ENCODE measurements at places on chromosomes 1 and 21.

DNA sequence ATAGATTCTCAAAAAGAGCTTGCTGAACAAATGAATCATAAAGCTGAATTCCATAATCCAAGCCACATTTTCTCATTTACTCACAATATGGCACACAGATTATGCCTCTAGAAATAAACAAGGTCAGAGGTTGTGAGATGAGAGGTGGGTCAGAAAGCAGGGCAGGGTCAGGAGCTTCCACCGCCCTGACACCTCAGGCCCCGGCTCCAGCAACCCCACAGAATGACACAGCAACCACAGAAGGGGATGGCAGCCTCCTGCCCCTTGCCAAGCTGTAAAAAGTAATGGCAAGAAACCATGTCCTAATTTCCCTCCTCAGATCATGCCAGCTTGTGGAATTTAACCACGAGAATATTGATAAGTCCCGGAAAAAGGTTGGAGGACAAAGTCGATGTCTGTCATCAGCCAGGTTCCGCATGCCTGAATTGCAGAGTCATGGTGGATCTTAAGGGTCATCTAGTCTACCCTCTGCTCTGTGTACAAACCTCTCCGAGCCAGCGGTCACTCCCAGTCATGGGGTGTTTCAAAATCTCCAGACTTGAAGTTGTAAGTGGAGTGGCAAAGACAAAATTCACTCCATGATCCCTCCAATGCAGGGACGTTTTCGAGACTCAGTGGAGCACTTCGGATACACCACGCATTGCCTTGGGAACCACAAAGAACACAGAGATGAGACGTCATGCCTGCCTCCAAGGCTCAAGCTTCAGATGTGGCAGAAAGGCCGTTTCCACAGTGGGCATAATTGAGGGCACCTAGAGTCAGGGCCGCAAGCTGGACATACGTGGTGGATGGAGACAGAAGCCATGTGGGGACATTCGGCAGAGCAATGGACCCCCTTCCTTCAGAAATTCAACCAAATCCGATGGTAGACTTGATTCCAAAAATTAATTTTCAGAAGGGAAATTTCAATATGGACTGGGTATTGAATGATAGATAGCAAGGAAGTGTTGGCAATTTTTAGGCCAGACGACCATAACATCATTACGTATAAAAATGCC, 254.0 kb downstream of the TOMM20 start:
- DNase-seq = no peak

DNA sequence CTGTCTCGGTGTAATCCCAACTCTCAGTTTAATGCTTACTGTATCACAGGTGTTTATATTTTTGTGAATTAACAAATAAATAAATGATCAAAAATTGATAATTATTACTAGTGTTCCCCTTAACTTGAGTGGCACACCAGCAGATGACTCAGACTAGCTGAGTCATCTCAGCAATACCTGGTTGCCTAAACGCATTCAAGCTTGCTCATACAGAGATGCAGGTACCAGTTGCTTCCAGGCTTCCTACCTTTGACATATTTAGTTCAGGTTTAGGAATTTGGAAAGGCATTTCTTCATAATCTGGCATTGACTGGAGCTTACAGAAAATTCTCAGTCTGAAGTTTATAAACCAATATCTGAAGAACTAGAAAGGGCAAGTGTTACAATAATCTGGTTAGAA, 78.9 kb upstream of the LMO4 start:
- DNase-seq = no peak

DNA sequence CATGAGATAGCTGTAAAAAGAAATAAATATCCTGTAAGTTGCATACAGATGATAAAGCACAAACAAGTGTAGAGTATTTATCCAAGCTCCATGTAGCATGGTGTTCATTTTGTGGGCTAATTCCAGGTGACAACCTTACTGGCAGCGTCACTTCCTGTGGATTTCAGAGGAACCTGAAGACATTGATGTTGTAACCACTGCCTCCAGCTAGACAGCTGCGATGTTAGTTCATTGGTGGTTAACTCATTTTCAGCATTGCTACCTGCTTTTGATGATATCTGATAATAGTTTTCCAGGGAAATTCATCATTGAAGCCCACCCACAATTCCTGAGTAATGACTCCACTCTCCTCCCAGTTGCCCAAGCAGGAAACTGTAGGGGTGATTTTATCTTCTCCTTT, 3.0 kb downstream of the HSD3B1 start:
- DNase-seq = no peak

DNA sequence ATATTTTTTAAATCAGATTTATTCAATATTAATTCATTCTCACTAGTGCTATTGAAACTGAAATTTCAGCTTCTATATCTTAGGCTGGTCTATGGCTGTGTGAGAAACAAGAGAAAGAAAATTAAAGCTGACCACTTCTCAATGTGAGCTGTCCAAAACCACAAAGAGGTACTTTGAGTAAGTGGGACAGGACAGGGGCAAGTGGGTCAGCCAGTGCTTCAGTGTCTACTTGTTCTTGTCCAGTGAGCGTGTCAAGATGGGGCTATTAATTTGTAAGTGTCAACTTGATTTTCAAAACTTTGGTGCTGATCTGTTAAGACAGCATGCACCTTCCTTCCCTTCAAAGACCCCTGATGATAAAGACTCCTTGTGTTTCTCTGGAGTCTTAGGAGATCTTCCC, 533.9 kb downstream of the PLPP3 start:
- DNase-seq = no peak

DNA sequence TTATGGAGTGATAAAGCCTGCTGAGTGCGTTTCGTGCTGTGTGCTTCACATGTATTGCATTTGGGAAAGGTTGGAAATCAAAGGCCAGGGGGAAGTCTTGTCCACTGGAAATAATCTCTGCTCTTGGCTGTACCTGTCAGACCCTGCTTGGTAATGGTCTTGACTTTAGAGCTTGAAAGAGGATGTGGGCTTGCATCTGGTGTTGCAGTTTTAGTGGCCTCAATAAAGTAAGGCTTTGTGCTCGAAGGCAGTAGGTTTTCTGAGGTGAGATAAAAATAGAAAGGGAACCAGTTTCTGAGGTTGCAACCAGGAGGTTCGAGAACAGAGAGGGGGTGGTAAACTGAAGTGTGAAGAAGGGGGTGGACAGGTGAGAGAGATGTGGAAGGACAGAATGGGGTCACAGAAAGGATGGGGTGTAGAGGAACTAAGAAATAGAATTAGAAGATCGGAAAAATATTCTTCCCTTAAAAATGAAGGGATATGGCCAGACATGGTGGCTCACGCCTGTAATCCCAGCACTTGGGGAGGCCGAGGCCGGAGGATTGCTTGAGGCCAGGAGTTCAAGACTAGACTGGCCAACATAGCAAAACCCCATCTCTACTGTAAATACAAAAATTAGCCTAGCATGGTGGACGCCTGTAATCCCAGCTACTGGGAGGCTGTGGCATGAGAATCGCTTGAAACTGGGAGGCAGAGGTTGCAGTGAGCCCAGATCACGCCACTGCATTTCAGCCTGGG, 1.5 kb downstream of the S100PBP start:
- DNase-seq = no peak

DNA sequence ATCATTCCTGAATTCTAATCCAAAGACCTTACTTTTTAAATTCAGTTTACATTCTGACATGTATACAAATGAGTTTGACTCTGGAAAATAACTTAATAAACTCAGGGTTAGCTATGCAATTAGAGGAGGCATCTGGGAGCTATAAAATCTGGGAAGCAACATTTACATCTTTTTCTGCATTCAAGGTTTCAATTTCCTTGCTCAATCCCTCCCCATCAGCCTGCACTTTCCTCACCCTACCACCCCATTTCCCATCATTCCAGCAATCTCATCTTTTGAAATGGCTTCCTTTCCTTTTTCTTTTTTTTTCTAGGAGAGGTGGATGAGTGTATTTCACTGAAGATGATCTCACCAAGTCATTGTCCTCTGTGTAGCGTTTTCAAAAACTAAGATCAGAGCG, 65.3 kb upstream of the BEND5 start:
- DNase-seq = no peak

DNA sequence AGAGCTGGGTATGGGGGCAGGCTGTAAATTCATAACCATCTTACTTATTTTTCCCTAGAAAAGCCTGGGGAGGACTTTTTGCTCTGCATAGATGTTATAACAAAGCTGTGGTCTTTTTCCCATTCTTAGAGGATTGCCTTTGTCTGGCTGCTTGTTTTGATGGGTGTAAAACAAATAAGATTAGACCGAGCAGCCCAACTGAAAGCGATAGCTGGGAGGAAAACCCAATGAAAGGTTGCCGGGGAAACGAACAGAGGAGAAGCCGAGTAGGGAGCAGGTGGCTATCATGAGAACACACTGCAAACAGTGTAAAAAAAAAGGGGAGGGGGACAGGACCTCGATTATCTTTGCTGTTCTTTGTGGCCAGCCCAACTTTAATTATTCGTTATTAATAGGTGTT, 1.9 kb downstream of the ELAVL4 start:
- no peak for DNase-seq

DNA sequence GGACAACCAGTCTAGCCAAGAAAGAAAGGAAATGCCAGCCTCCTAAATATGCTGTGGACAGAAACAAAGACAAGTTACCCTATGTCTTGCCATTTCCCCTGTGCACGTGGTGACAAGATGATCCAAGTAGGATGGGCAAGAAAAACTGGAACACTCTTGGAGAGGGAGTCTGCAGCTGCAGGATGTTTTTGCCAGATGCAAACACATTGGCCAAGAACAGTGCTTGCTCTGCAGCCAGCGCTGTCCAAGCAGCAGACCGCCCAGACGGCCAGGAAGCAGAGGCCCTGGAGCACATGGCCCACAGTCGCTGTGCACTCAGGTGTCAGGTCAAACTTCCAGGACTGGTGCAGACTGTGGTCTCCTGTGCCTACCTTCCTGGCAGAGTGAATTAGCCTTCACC, 189.3 kb downstream of the SLC35F3 start:
- no peak for DNase-seq

DNA sequence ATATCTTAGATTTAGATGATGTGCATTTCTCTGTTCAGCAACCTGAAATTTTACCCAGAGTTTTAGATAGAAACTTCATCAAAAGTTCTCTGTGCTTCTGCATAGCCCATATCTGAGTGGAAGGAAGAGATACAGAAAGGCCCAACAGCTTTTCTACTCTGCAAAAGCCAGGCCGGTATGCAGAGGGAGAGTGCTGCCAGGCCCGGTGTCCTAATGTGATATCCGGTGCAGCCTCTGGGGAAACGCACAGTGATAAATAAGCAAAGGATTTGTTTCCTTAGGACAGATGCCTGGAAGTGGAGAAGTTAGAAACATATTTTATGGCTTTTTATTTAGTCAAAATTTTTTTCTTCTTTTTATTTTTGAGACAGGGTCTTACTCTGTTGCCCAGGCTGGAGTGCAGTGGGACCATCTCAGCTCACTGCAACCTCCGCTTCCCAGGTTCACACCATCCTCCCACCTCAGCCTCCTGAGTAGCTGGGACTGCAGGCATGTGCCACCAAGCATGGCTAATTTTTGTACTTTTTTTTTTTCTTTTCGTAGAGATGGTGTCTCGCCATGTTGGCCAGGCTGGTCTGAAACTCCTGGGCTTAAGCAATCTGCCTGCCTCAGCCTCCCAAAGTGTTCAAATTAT, 145.8 kb downstream of the PATJ start:
- peak; percentile 5 for DNase-seq

- no peak for DNase-seq
These were observed 22.3 kb downstream of the ZBTB40 start for GRCh38 chr1:22473952-22474351.

DNA sequence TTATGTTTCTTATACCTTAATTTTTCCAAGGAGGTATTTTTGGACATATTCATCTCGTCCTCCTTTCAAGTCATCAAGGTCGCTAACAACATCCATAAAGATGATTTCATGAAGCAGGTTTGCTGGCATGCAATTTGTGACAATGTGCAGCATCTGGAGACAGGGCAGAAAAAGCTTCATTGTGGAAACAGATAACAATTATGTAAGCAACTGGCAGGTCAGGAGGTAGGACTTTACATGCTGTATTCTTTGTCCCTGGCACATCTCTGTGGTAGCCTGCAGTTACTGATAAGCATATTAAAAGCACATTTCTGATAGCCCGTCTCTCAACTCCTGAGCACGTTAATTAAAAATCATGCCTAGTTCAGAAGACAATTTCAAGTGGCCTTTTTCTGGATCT, 156.8 kb downstream of the LEPR start:
- no peak for DNase-seq

- DNase-seq = no peak
These were observed 108.8 kb downstream of the TGFBR3 start for GRCh38 chr1:91777196-91777595.

- DNase-seq = no peak
These were observed 22.4 kb downstream of the ARMH1 start for GRCh38 chr1:44696789-44697345.

All from fibroblast of skin of back (primary cell).